Effector CD8-positive, alpha-beta T cell (primary cell): ENCODE measurements at places on chromosomes 5 and 9.
A peak's percentile ranks its signal among the peaks of the same experiment; 100 is the strongest.

DNA sequence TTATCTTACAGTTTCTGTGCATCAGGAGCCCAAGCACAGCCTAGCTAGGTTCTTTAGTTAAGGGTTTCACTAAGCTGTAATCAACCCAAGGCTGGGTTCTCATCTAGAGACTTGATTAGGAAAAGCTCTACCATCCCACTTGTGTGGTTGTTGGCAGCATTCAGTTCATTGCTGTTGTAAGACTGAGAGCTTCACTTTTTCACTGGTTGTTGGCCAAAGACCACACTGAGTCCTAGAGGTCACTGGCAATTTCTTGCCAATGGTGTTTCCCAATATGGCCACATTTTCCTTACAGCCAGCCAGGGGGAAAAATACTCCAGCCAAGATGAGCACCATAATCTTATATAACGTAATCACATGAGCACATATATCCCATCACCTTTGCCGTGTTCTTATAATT lies 74.3 kb downstream of the SMIM15 start:
- no peak for DNase-seq

DNA sequence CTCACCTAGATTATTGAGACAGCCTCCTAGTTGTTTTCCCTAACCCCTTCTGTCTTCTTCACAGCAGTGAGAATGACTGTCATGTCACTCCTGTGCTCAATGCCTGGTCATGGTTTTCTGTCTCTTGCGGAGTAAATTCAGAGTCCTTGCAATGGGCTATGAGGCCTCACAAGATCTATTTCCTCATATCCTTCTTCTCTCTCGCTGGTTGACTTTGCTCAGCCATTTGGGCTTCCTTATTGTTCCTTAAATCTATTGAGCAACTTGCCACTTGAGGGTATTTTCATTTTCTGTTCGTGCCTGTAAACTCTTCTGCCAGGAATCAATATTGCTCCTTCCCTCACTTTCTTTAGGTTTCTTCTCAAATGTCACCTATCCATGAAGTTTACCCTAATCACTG lies 9.0 kb downstream of the PPP3R2 start:
- DNase-seq = no peak

DNA sequence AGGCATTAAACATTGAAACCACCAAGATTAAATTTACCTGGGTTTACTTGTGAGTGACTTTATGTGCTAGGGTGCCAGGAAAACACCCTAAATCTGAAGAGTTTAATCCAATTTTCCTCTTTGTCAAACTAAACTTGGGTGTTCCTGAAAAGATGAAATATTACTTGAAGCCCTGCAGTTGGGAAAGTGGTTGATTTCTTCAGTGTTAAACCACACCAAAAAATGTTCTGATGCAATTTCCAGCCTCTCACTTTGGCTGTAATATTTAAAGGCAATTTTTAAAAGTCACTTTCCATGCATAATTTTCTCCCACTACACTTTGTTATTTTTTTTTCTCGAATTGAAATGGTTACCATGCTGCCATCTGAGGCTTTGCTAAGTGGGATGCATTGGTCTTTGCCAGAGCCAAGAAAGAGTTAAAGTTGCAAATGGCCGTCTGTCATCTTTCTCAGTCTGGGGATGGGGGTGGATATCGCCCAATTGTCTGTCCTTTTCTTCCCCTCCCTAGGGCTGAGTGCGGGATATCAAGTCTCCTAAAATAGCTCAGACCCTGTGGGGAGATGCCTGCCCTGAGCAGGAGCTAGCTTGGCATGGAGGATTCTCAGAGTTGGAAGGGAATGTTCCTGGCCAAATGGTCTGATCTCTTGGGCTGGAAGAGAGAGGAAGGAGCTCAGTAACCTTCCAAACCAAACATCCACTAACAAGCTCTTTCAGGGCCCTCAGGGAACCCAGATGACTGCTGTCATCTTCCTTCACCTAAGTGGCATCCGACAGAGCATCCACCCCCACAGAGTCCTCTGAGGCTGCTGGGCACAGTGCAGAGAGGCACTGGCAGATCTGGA lies 13.6 kb upstream of the SHB start:
- DNase-seq = no peak

- DNase-seq = no peak
Measured at GRCh38 chr9:25964239-25964638, 286.0 kb upstream of the TUSC1 start.

DNA sequence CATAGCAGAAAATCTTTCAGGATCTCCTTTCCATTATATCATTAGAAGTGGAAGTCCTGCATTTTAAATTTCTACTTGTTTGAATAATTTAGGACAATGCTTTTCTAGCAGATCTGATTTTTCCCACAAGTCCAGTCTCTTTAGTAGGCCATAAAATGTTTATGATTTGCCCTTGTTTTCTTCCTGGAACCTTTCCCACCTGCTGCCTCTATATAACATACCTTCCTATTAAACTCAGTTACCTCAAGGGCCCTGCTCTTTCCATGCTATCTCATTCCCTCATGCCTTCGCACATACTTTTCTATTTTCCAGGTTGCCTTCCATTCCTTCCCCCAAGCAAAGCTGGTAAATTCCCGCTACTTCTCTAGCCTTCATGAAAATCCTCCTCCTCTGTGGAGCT lies 187.0 kb upstream of the EFNA5 start:
- DNase-seq = no peak

DNA sequence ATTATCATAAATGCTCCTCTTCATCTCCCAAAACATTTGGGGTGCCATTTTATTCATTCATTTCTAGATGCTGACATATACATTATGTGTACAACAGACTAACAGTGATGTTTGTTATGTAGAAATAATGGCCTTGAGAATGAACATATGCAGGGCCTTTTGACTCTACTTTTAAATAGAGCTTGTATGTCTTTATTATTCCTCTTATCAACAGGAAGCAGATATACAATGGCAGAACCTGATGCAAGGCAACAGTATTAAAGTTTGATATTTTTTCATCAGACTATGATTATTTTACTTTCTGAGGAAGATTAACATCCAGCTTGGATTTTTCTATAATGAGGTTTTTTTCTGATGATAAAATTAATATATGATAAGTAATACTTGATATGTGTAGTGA lies 44.1 kb downstream of the SNX18 start:
- no peak for DNase-seq

GRCh38 chr5:118554981-118555380 lies 433.4 kb downstream of the DTWD2 start:
- no peak for DNase-seq

- no peak for DNase-seq
Measured at GRCh38 chr5:164244-164643, 27.1 kb upstream of the LRRC14B start.

- DNase-seq = peak; percentile 50
Measured at GRCh38 chr9:34986540-34987047, 3.0 kb upstream of the DNAJB5 start.

GRCh38 chr5:157689942-157690689 lies 18.8 kb downstream of the C5orf52 start:
- DNase-seq = no peak

DNA sequence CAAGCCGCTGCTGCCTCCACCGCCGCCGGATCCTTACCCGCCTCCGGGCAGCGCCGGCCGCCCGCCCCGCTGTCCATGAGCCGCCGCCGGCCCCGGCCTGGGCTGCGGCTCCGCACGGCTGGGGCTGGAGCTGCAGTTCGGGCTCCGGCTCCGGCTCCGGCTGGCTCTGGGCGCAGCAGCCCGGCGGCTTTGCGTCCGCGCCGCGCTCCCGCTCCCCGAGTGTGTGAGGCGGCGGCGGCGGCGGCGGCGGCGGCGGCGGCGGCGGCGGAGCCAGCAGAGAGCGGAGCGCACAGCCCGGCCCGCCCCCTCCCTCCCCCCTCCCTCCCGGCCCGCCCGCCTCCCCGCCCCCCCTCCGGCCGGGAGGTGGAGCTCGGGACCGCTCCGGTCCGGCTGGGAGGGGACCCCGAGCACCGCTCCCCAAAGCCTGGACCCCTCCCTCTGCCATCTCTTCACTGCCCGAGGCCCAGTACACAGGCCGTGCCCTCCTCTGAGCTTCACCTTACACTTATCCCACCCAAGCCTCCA lies at the start of gene PCDH1:
PCDH1 (minus strand) TSS at position 225 of the 525 bp plus-strand sequence; CDS start at position 77, 148 bp downstream.
- DNase-seq = no peak

GRCh38 chr9:98998441-98999151 lies 54.9 kb downstream of the COL15A1 start:
- DNase-seq = peak; percentile 31
